IgD-negative memory B cell (primary cell): ENCODE measurements at places on chromosomes 7 and 10. TPM values are rescaled to one million over a fixed set of nuclear protein-coding genes. Genes with fewer than 3 reads are reported as not detected.

PRTFDC1 gene
- polyA plus RNA-seq = not detected

EFCAB10 gene
- not detected for polyA plus RNA-seq

SUGCT gene
- 1.3 TPM for polyA plus RNA-seq

MAGI2 gene
- not detected for polyA plus RNA-seq

C10orf67 gene
- polyA plus RNA-seq = not detected

FAM131B gene
- polyA plus RNA-seq = 0.38 TPM

ERVW-1 gene
- 0.06 TPM for polyA plus RNA-seq

KIF5B gene
- polyA plus RNA-seq = 24.6 TPM

LEP gene
- not detected for polyA plus RNA-seq

CPXM2 gene
- not detected for polyA plus RNA-seq

PNLIPRP3 gene
- polyA plus RNA-seq = not detected

KCNH2 gene
- 2.5 TPM for polyA plus RNA-seq
